Activated T-cell treated with anti-CD3 and anti-CD28 coated beads, Interleukin-2, amount 50 U/mL, for 72 hours (primary cell): ENCODE measurements at places on chromosomes 3 and 15.

GRCh38 chr3:184796551-184796950 is 15.4 kb upstream of the VPS8 start:
- no peak for DNase-seq
- H3K4me3 ChIP-seq: no peak overlapping the region
- H3K27ac ChIP-seq: no peak overlapping the region
- peaks cover 16% of the 10 kb centered on the region for H3K27me3 ChIP-seq
- no peaks in the 10 kb centered on the region for H3K36me3 ChIP-seq

- H3K4me3 ChIP-seq: no peak overlapping the region
- H3K36me3 ChIP-seq: peaks cover 1% of the 10 kb centered on the region
- H3K4me1 ChIP-seq: no peaks in the 10 kb centered on the region
- no peak for DNase-seq
- H3K27ac ChIP-seq: no peak overlapping the region
Measured at GRCh38 chr3:181486141-181486885, 225.4 kb upstream of the SOX2 start.

GRCh38 chr15:51144021-51144532 is 49.4 kb upstream of the TNFAIP8L3 start:
- H3K27me3 ChIP-seq: peaks cover 7% of the 10 kb centered on the region
- no peak for DNase-seq
- no peaks in the 10 kb centered on the region for H3K36me3 ChIP-seq
- no peaks in the 10 kb centered on the region for H3K4me1 ChIP-seq
- H3K27ac ChIP-seq: no peak overlapping the region
- H3K4me3 ChIP-seq: no peak overlapping the region

GRCh38 chr15:29050870-29051269 is 165.1 kb downstream of the APBA2 start:
- H3K27ac ChIP-seq: no peak overlapping the region
- H3K4me3 ChIP-seq: no peak overlapping the region
- DNase-seq: peak; percentile 47
- H3K36me3 ChIP-seq: peaks cover 3% of the 10 kb centered on the region
- H3K27me3 ChIP-seq: no peaks in the 10 kb centered on the region
- H3K4me1 ChIP-seq: peaks cover 40% of the 10 kb centered on the region

GRCh38 chr3:17831366-17831765 is 88.9 kb upstream of the TBC1D5 start:
- no peaks in the 10 kb centered on the region for H3K36me3 ChIP-seq
- DNase-seq: no peak
- peaks cover 7% of the 10 kb centered on the region for H3K27me3 ChIP-seq
- H3K27ac ChIP-seq: no peak overlapping the region
- no peak overlapping the region for H3K4me3 ChIP-seq

DNA sequence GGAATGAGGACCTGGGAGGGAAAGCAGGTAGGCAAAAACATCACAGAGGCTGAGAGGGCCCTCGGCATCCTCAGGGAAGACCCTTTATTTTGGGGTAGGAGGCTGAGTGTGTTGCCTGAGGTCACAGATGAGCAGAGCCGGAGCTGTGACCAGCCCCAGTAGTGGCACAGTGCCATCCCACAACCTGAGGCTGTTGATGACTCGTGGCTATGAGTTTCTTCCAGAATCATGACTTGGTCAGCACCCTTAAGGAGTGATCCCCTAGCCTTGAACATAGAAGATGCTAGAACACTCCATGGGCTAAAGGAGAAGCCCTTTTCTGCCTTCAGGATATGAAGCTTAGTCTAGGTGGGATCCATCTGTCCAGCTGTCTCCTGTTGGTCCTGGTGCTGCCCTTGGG is 19.5 kb upstream of the CXCR6 start:
- H3K27ac ChIP-seq: no peak overlapping the region
- no peak overlapping the region for H3K4me3 ChIP-seq
- H3K4me1 ChIP-seq: peaks cover 18% of the 10 kb centered on the region
- peaks cover 35% of the 10 kb centered on the region for H3K36me3 ChIP-seq

DNA sequence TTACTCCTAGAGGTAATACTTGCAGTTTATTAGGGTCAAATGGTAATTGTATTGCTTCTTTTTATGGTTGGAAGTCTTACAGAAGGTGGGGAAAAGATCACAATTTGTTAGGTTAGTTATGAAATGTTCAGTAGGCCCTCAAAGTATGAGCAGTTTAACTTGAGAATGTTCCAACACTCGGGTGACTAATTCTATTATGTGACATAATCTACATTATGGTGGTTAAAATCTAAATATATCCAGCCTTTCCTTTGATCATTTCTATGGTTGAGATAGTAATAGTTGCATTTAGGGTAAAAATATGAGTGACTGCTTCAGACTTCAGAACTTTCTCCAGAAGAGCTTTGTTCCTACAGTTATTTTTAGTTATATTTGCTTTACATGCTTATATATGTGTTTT is 19.6 kb upstream of the FBXO22 start:
- no peaks in the 10 kb centered on the region for H3K27me3 ChIP-seq
- no peaks in the 10 kb centered on the region for H3K4me1 ChIP-seq
- H3K4me3 ChIP-seq: no peak overlapping the region
- H3K36me3 ChIP-seq: peaks cover 5% of the 10 kb centered on the region
- no peak overlapping the region for H3K27ac ChIP-seq
- no peak for DNase-seq

GRCh38 chr15:88323976-88324740 is 67.6 kb upstream of the NTRK3 start:
- no peak overlapping the region for H3K4me3 ChIP-seq
- DNase-seq: no peak
- no peaks in the 10 kb centered on the region for H3K36me3 ChIP-seq
- H3K27ac ChIP-seq: no peak overlapping the region

GRCh38 chr3:52615166-52615565 is 70.5 kb downstream of the PBRM1 start:
- H3K27ac ChIP-seq: no peak overlapping the region
- H3K4me1 ChIP-seq: peaks cover 1% of the 10 kb centered on the region
- H3K27me3 ChIP-seq: no peaks in the 10 kb centered on the region
- H3K4me3 ChIP-seq: no peak overlapping the region

DNA sequence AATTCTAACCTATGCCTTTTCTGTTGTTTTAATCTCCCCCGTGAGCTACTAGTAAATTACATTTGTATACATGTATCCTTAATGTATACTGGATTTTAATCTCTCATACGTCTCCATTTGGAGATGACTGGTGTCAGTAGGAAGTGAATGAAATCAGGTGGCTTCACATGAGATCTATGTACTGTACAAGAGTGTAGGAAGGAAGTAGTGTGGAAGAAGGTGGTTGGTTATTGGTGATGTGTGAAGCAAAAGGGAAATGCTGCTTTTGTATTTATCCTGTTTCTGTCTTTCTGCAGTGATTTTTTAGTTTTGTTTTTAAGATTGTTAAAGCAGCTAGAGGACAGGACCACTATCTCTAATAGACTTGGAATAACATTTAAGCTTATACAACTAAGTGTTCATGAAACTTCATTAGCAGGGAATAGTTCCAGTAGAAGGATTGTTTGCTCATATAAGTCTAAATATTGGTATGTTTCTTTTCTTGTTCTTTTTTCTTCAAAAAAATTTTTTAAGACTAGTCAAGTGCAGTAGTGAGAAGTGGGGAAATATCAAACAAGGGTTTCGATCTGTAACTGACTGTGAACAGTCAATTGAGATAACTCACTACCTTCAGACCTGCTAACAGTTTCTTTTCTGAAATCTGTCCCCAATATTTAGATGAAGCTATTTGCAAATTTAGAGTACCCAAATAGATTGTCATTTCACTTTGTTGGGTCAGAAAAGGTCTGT is 15.3 kb downstream of the SNX1 start:
- no peak overlapping the region for H3K4me3 ChIP-seq
- no peak for DNase-seq
- H3K36me3 ChIP-seq: peaks cover 19% of the 10 kb centered on the region
- H3K27me3 ChIP-seq: no peaks in the 10 kb centered on the region

GRCh38 chr3:94241986-94242385 is 179.1 kb downstream of the NSUN3 start:
- no peak overlapping the region for H3K4me3 ChIP-seq
- H3K4me1 ChIP-seq: no peaks in the 10 kb centered on the region
- H3K36me3 ChIP-seq: peaks cover 3% of the 10 kb centered on the region
- DNase-seq: no peak

DNA sequence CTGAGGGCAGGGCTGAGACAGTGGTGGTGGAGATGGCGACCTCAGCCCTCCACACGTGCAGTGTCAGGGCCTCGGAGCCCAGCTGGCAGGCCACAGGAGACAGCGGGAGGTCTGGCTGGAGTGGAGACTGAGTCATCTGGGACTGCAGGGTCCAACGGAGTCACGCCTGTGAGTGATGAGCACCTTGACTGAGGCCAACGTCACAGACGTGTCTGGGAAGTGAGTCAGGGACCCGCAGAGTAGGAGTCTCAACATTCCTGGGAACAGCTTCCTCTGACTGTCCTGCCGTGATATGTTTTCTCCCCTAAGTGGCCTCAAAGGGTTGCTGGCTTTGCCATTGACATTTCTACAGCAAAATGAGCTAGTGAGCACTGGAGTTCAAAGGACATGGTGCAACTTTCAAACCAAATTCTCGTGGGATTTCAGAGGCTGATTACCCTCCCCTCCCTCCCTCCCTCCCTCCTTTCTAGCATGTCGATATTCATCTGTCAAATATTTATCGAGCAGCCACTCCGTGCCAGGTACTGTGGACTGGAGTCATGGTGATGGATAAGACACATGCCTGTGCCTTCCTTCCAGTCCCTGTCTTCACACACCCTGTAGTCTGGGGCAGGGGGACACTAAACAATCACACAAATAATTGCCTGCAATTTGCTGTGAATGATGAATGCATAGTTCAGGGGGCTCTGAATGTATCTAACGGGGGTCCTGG is 53.3 kb upstream of the AMOTL2 start:
- DNase-seq: no peak
- H3K4me1 ChIP-seq: no peaks in the 10 kb centered on the region
- H3K27ac ChIP-seq: no peak overlapping the region
- H3K27me3 ChIP-seq: peaks cover 12% of the 10 kb centered on the region
- H3K4me3 ChIP-seq: no peak overlapping the region
- no peaks in the 10 kb centered on the region for H3K36me3 ChIP-seq
